ENCODE measurements at places on chromosomes 4 and X.

DNA sequence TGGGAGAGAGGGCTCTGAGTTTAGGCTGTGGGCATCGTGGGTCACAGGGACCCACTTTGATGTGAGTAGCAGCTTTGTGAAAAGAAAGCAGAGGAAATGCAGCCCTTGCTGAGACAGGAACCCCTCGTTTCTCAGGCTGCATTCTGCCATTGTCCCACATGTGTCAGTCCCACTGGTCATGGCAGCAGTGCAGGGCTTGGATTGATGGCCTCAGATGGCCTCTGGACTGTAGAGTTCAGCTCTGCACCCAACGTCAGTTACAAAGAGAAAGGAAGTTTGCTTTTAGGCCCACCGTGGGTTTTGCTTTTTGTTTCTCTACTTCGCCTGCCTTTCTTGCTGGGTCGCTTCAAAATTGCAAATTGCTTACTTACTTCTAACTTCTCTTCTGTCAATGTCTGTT lies 248.3 kb upstream of the KLF3 start:
- peaks cover 6% of the 10 kb centered on the region for H3K27me3 ChIP-seq
- H3K27ac ChIP-seq = no peak overlapping the region
- peaks cover 2% of the 10 kb centered on the region for H3K4me1 ChIP-seq
- no peak overlapping the region for H3K4me3 ChIP-seq
- DNase-seq = no peak

DNA sequence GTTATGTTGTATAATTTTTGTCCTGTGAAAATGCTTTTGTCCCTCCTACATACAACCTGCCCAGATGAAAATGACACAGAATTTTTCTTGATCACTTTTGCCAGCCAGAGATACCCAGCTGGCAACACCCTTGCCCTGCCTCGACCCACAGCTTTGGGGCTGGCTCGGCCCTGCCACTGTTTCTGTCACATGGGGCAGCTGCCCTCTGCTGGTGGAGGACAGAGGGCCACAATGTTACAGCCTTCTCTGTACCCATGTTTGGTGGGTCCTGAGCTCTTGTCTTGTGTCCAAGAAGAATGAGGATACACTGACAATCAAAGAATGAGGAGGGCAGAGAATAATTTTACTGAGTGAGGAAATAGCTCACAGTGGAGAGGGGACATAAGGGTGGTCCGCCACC lies 31.1 kb downstream of the BMP15 start:
- no peak overlapping the region for H3K4me3 ChIP-seq
- no peaks in the 10 kb centered on the region for H3K27me3 ChIP-seq
- H3K36me3 ChIP-seq = no peaks in the 10 kb centered on the region
- no peak for DNase-seq

DNA sequence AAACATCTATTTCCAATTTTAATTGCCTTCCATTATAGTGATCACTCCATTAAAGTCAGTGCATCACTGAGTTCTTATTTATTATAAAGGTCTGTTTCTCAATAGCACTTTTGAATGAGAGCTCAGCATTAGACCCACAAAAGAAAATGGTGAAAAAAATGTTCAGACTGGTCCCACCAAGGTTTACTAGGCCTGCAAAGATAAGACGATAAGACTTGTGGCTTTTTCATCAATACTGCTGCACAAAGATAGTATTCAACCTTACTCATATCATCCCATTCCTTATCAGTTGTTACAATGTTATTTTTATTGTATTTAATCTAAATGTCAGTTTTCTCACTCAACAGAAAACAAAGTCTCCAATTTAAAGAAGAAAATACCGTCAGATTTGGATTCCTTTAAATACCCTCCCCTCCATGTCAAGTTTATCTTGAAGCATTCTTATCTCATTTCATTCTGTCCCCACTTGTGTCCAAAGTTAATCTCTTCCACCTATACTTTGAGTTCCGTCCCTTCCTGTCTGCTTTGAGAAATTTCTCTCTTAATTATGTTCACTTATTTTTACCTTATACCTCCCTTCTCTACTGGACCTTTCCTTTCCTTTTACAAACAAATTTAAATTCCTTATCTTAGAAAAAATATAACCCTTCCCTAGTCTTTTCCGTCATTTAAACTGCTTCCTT lies 140.0 kb downstream of the GASK1B start:
- no peak overlapping the region for H3K4me3 ChIP-seq
- no peaks in the 10 kb centered on the region for H3K27me3 ChIP-seq
- H3K36me3 ChIP-seq = no peaks in the 10 kb centered on the region
- no peak overlapping the region for H3K27ac ChIP-seq
- DNase-seq = no peak

DNA sequence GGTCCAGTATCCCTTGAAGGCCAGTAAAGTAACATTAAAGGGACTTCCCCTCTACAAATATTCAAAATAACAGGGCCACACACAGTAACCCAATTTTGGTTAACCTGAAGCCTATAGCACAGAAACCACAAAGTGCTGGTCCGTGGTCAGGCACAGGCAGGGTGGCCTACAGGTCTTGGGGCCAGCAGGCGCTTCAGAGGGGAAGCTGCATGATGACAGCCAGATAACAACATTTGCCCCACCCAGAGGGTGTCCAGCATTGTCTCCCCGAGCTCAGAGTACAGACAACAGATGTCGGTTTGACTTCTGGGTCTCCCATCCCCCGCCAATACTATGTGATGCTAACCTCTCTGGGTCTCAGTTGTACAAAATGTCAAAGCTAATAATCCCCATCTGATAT lies 51.1 kb downstream of the SH3KBP1 start:
- DNase-seq = no peak
- peaks cover 23% of the 10 kb centered on the region for H3K36me3 ChIP-seq
- H3K27me3 ChIP-seq = no peaks in the 10 kb centered on the region
- H3K27ac ChIP-seq = no peak overlapping the region

GRCh38 chr4:139973616-139974015 lies 180.4 kb downstream of the MAML3 start:
- no peak for DNase-seq
- H3K27me3 ChIP-seq = no peaks in the 10 kb centered on the region
- peak overlapping the region; percentile 14 for H3K27ac ChIP-seq
- peaks cover 38% of the 10 kb centered on the region for H3K4me1 ChIP-seq

- no peak overlapping the region for H3K27ac ChIP-seq
- no peak for DNase-seq
- peaks cover 22% of the 10 kb centered on the region for H3K27me3 ChIP-seq
- no peak overlapping the region for H3K4me3 ChIP-seq
- H3K4me1 ChIP-seq = no peaks in the 10 kb centered on the region
Observed at GRCh38 chr4:147101678-147102077, 156.0 kb upstream of the TTC29 start.

GRCh38 chrX:76147106-76147505 lies 25.8 kb upstream of the PBDC1 start:
- no peaks in the 10 kb centered on the region for H3K36me3 ChIP-seq
- no peak overlapping the region for H3K4me3 ChIP-seq
- no peaks in the 10 kb centered on the region for H3K27me3 ChIP-seq
